Gastrocnemius medialis (tissue), 4 donors: ENCODE measurements at places on chromosomes 13 and 19. TPM values are rescaled to one million over a fixed set of nuclear protein-coding genes. Genes with fewer than 3 reads are reported as not detected.
A peak's percentile ranks its signal among the peaks of the same experiment; 100 is the strongest.

GRCh38 chr13:111938741-111939665 is 127.9 kb upstream of the SOX1 start:
- DNase-seq = no peak
- H3K4me1 ChIP-seq = no peaks in the 10 kb centered on the region
- no peak overlapping the region for H3K4me3 ChIP-seq
- H3K27ac ChIP-seq = no peak overlapping the region
- H3K27me3 ChIP-seq = peaks cover 3% of the 10 kb centered on the region

DNA sequence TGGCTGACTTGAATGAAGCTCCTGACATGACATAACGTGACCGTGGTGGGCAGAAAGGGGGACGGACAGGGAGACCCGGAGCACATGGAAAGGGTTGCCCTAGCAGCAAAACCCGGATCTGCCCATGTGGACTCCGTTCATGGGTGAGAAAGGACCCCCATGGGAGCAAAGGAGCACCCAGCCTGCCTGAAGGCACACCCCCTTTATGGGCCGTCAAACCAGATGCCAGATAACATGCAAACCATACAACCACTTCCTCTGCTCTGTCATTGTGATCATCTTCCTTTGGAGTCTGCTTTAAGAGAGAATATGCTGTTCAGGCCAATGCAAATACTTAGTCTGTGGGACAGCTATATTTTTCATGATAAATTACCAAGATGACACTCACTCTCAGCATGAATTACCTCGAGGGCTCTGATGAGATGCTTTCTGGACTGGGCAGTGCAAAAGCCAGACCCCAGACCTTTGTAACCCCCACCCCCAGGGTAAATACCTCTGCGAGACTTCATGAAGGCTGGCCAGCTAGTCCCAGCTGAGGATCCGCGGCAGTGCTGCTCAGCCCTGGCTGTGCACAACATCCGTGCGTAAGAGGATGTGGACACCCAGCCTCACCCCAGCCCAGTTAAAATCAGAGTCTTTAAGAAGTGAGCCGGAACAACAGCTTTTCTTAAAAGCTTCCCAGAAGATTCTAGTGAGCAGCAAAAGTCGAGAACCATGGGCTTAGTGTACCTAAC is 126.6 kb downstream of the USP12 start:
- H3K27ac ChIP-seq = no peak overlapping the region
- H3K27me3 ChIP-seq = no peaks in the 10 kb centered on the region
- no peaks in the 10 kb centered on the region for H3K36me3 ChIP-seq
- no peak for DNase-seq

DNA sequence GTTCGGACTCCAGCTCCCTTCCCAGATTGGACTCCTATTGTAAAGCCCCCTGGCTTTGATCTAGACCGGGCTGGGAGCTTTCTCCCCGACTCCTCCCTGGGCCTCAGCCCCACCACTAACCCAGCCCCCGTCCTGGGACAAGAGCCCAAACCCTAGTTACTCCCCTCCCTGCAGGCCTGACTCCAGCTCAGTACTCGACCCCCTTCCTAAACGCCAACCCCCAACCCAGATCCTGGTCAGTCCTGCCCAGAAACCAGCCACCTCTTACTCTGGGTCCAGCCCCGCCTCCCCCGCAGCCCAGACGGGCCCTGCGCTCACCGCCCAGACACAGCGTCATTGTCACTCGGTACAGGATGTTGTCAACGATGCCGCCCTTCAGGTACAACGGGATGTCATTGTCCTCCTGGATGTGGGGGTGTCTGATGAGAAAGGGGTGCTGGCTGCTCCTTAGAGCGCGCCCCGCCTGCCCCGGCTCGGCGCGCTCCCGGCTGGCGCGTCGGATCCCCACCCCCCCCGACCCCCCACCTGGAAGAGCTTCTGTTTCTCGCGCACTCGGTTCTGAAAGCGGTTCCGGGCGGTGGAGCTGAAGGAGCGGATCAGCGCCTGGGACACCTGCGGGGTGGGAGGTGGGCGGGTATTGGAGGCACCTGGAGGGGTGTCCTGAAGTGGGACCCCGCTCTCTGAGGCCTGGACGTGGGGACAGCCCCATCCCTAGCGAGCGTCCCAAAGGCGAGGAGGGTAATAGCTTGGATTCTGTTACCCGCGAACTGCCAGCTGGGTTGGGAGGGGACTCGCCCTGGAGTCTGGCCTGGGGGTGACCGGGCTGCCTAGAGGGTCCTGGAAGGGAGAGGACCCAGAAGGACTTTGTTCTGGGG is 866 bp downstream of the COX7A1 start:
- H3K4me1 ChIP-seq = peaks cover 29% of the 10 kb centered on the region
- peak; percentile 56 for DNase-seq
- H3K27ac ChIP-seq = peak overlapping the region; percentile 100
- peak overlapping the region; percentile 89 for H3K4me3 ChIP-seq
- H3K36me3 ChIP-seq = no peaks in the 10 kb centered on the region
- H3K27me3 ChIP-seq = no peaks in the 10 kb centered on the region

DNA sequence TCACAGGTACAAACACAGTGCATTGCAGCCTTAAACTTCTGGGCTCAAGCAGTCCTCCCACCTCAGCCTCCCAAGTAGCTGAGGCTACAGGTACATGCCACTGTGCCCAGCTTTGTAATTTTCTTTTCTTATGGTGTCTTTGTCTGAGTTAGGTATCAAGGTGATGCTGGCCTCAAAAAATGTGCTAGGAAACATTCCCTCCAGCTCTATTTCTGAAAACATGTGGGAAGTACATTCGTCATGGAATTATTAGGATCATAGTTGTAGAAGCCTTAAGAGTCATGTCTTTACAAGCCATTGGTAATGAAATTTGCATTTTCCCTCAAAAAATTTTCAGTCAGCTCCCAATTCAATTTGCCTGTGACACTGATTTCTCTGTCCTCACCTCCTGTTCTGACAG is 231.6 kb downstream of the DCT start:
- no peak for DNase-seq
- no peak overlapping the region for H3K27ac ChIP-seq
- H3K27me3 ChIP-seq = no peaks in the 10 kb centered on the region
- H3K36me3 ChIP-seq = no peaks in the 10 kb centered on the region
- H3K4me3 ChIP-seq = no peak overlapping the region
- H3K4me1 ChIP-seq = no peaks in the 10 kb centered on the region

GRCh38 chr13:99418843-99419140 is 82.5 kb upstream of the TM9SF2 start:
- no peaks in the 10 kb centered on the region for H3K27me3 ChIP-seq
- no peaks in the 10 kb centered on the region for H3K36me3 ChIP-seq
- H3K4me1 ChIP-seq = no peaks in the 10 kb centered on the region
- no peak overlapping the region for H3K4me3 ChIP-seq
- no peak for DNase-seq

DNA sequence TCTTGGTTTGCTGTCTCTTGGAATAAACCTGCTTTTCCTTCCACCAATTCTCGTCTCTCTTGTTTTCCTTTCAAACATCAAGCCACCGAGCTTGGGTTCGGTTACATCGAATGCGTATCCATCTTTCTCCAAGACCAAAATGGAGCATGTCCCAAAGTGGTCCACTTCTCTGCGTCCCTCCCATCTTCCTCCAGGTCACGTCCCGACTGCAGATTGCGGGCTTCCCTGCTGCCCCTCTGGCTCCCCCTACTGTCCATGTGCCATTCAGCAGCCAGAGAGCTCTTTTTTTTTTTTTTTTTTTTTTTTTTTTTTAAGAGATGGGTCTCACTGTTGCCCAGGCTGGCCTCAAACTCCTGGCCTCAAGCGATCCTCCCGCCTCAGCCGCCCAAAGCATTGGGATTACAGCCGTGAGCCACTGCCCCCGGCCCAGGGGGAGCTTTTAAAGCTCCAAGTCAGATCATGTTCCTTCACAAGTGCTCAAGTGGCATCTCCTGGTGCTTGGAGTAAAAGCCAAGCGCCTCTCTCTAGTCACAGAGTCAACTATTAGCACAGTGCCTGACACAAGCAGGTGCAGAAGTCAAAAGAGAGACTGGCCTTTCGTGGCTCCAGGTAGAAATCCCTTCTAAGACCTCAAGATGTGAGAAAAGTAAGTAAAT is 10.0 kb downstream of the COL5A3 start:
- no peaks in the 10 kb centered on the region for H3K27me3 ChIP-seq
- DNase-seq = peak; percentile 17
- H3K4me1 ChIP-seq = no peaks in the 10 kb centered on the region
- H3K4me3 ChIP-seq = no peak overlapping the region

GRCh38 chr19:5032101-5032967 is 63.4 kb downstream of the KDM4B start:
- H3K4me1 ChIP-seq = peaks cover 59% of the 10 kb centered on the region
- H3K27me3 ChIP-seq = no peaks in the 10 kb centered on the region
- DNase-seq = no peak
- H3K4me3 ChIP-seq = no peak overlapping the region
- H3K36me3 ChIP-seq = peaks cover 21% of the 10 kb centered on the region

DNA sequence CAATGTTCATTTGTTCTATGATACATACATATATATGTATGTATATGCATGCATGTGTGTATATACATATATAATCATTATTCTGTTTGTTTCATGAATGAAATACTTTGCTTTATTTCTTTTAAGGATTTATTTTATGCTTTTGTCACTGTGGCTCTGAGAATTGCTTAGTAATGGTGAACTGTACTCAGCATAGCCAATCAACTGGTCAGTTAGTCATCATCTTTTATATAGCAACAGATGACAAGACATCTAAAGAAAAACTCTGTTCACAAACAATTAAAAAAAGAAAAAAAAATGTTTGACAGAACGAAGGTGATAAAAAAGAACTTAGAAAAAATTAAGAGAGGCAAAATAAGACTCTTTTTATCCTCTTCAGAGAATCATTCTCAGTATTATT is 1440.3 kb downstream of the PCDH9 start:
- H3K36me3 ChIP-seq = no peaks in the 10 kb centered on the region
- H3K27ac ChIP-seq = no peak overlapping the region
- no peak overlapping the region for H3K4me3 ChIP-seq

GRCh38 chr13:37226971-37227370 is 121.5 kb upstream of the CSNK1A1L start:
- H3K27me3 ChIP-seq = no peaks in the 10 kb centered on the region
- DNase-seq = no peak
- no peaks in the 10 kb centered on the region for H3K36me3 ChIP-seq
- no peak overlapping the region for H3K4me3 ChIP-seq
- no peak overlapping the region for H3K27ac ChIP-seq

The CEACAM4 gene
- 0.81 TPM for total RNA-seq
